Right lung (tissue), 10 donors: ENCODE measurements at places on chromosomes 5 and 9.
A peak's percentile ranks its signal among the peaks of the same experiment; 100 is the strongest.

DNA sequence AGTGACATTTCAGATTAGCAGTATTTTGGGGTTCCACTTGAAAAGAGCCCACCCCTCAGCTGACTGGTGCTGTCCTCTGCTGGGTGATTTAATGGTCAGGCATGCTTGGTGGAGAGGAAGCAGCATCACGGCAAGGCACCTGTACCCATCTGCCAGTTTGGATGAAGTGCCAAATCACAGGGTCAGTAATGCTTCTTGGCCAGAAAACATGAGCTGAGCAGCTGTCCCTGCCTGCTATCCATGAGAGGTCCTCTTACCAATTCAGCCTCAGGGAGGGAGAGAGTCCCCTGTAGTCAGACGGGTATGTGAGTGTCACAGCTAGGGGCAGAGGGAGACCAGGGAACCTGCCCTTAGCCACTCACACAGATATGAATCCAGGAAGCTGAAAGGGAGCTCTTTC lies 137.9 kb downstream of the SEC61B start:
- no peak for DNase-seq

DNA sequence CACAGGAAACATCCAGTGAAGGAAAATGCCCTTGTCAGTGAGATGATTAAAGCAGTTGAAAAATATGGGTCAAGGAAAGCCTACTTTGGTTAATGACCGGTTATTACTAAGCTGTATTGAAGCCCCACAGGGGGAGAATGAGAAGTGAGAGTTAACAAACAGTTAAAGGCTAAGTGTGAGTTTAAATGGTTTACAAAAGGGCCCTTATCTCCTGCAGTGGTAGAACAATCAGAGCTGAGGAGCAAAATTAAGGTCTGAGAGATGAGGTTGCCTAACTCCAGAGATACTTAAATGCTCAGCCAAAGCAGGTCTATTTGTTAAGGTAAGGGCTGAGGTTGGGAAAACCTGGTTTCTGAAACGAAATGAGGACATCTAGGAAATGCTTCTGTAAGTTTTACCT lies 75.1 kb upstream of the FER start:
- no peak for DNase-seq

DNA sequence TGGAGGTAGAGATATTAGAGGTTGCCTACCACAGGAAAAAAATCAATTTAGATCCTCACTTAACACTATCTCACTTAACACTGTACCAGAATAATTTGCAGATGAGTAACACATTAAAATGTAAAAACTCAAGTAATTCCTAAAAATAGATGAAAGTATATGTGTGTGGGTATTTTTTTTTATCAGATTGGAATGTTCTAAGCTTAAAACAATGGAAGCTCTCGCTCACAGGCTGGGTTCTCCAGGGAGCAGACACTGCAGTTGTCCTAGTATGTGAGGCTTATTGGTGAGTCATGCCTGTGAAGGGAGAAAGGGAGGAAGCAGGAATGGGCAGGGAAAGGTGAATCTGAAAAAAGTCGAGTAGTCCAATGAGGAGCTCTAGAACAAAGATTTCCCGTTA lies 181.3 kb upstream of the ZNF608 start:
- no peak for DNase-seq

- DNase-seq: no peak
Observed at GRCh38 chr5:53456366-53456765, 24.1 kb upstream of the FST start.

- DNase-seq: no peak
Observed at GRCh38 chr5:7684826-7685225, 166.1 kb downstream of the CFAP90 start.

GRCh38 chr9:88949425-88949824 lies 41.8 kb upstream of the S1PR3 start:
- peak; percentile 95 for DNase-seq

DNA sequence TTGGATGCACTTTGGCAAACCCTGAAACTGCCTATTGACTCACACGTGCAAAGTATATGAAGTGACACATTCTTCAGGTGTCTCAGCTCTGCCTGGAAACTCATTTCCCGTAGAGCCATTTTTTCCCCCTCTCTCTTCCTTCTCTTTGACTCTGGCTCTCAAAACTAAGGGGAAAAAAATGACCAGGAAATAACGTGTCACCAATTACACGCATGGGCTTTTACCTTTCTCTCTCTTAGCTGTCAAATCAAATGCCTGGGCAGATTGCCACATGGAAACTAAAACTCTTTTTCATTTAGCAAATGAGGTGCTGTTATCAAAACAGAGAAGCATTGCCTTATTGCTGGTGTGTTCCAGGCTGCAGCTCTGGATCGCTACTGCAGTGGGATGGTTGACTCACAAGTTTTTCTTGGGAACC lies 18.3 kb upstream of the IFNK start:
- DNase-seq: no peak

DNA sequence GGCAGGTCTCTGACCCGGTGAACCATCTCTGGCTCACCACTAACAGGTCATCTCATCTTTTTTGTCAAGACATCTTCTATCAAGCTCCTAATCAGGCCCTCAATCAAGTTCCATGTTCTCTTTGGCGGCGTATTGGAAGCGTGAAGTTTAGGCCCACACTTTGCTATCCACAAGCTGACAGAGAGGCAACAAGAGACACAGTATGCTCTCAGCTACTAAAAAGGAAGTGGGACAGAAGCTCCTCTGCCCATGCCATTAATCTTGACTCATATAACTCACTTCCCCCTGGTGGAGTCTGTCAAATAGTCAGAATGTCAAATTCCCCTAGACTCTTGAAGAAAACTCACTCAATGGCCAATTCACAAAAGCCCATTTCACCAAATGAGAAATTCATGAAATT lies 77.6 kb upstream of the TMC1 start:
- no peak for DNase-seq
